Posterior vena cava (tissue), 2 donors: ENCODE measurements at places on chromosomes 16 and 17. TPM values are rescaled to one million over a fixed set of nuclear protein-coding genes. Genes with fewer than 3 reads are reported as not detected.

GRCh38 chr17:17975436-17975835 is 2.8 kb downstream of the DRC3 start:
- peak; percentile 17 for DNase-seq

- DNase-seq = no peak
These were observed 345 bp downstream of the EMC8 start for GRCh38 chr16:85798901-85799496.

DNA sequence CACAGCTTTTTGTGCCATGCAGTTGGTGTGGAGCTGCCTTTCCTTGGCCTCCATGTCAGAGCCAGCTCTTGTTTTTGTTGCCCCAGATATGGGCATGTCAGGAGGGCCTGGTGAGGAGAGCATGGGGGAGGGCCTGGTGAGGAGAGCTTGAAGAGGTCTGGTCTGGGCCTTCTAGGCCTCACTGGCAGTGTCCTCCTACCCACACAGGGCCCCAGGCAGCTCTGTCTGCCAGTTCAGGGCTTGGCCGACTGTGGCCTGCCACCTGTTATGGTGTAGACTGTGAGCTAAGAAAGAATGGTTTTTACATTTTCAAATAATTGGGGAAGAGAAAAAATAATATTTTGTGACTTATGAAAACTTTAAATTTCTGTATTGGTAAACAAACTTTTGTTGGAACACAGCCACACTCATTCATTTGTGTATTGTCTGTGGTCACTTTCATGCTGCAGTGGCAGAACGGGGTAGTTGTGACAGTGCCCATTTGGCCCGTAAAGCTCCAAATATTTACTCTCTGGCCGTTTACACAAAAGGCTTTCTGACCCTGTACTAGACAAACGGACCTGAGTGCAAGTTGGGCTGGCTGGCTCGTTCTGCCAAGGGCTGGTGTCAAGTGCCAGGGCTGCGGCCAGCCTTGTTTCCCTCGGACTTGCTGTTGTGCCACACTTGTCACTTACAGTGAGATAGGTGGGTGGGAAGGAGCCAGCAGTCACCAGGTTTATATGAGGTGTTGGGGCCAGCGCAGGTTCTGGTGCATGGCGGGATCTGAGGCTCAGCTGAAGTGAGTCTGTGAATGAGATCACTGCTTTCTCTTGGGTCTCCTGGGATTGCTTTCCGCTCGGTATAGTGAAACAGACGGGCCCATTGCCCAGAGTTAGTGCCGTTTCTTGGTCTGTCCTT is 18.2 kb downstream of the PGS1 start:
- no peak for DNase-seq

DNA sequence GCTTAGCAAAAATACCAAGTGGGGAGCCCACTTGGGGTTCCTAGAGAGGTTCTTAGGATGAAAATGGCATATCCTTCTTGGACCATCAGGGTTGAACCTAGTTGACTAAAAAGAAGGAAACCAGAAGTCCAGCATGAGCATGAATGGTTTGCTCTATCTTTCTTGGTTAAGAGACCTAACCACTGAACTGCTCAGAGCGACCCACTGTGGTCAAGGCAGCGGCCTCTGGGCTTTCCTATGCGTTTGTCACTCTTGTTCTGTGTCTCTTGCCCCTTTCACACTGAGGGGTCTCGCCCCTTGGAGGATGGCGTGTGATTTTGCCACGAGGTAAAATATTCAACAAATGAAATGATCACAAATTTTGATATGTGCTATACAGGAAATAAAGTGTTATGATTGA is 526 bp upstream of the BORCS6 start:
- no peak for DNase-seq

- no peak for DNase-seq
These were observed 2.3 kb downstream of the PAFAH1B1 start for GRCh38 chr17:2595716-2596115.

- DNase-seq = no peak
These were observed 3.4 kb upstream of the HP start for GRCh38 chr16:72050769-72051464.

- no peak for DNase-seq
These were observed 9.0 kb upstream of the AMZ2 start for GRCh38 chr17:68238871-68239253.

GRCh38 chr16:31350275-31351005 is 4.5 kb upstream of the ITGAX start:
- no peak for DNase-seq

DNA sequence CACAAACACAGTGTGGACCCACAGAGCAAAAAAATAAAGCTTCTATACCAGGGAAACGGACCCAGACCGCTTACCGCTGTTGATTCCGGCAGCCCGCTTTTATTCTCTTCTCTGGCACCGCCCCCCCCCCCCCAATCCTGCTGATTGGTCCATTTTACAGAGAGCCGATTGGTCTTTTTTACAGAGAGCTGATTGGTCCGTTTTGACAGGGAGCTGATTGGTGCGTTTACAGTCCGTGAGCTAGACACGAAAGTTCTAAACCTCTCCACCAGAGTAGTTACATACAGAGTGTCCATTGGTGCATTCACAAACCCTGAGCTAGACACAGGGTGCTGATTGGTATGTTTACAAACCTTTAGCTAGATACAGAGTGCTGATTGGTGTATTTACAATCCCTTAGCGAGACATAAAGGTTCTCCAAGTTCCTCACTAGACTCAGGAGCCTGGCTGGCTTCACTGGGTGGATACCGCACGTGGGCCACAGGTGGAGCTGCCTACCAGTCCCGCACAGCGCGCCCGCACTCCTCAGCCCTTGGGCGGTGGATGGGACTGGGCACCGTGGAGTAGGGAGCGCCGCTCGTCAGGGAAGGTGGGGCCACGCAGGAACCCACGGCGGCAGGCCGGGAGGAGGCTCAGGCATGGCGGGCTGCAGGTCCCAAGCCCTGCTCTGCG is 92.4 kb downstream of the HAPSTR1 start:
- DNase-seq = no peak

- DNase-seq = no peak
These were observed 34.8 kb downstream of the MED13 start for GRCh38 chr17:62030264-62030663.

DNA sequence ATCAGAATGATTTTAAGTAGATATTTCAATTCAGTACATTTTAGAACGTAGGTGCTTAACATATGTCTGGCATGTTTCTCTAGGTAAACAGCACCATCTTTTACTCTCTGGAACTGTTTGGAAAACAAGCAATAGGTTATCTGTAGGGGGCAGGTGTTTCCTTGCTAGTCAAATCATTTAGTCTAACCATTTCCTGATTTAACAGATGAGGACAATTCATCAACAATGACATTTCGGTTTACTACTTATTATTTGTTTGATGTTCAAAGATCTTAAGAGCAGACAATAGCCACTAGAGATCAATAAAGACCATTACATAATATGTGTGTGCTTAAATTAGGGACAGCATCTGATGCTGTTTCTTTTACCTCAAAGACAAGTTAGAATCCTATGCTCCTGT is 173.1 kb downstream of the CEP112 start:
- no peak for DNase-seq

DNA sequence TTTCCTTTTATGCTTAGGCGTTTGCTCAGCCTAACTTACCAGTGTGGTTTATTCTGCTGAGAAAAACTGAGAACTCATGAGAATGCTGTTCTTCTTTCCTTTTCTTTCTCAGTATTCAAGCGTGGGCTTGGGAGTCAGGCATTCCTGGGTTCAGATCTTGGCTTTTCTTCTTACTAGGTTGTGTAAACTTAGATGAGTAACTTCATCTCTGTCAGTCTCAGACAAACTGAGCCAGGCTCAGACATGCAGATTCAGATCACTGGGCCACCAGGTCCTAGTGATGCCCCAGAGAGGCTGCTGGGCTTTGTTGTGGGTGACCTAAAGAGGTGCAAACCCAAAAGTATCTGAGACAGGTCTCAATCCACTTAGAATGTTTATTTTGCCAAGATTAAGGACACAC is 95.8 kb upstream of the MPHOSPH6 start:
- no peak for DNase-seq

- DNase-seq = no peak
These were observed 43.2 kb upstream of the FA2H start for GRCh38 chr16:74817851-74818250.

- no peak for DNase-seq
These were observed 29.7 kb downstream of the FAM222B start for GRCh38 chr17:28812748-28813377.

- no peak for DNase-seq
These were observed 65.2 kb downstream of the CYTH1 start for GRCh38 chr17:78716814-78717393.

DNA sequence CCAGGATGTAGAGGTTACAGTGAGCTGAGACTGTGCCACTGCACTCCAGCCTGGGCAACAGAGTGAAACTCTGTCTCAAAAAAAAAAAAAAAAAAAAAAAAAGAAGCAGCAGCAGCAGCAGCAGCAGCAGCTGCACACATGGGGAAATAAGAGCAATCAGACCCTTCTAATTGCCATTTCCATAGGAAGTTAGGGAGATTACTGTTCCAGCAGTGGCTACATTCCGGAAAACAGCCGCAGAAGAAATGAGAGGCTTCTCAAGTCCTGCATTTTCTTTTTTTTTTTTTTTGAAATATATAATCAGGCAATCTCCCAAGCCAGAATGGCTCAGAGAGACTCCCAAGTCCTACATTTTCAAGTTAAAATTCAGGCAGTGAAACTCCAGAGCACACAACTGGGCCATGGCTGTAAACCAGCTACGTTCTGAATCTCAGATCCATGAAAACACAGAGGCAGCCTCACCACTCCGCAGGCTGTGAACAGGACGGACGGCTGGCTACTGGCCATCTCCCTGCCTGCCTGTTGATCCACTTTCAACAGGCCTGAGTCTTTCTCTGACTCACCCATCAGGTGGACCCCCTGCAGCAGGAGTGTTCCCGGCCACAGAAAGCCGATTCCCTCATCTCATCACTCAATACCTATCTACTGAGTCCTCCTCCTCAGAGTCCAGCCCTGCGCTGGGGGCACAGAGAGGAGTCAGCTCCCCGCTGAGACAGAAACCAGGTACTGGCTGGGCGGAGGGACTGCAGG is 15.0 kb downstream of the TRPV1 start:
- DNase-seq = no peak

- peak; percentile 43 for DNase-seq
These were observed 111.1 kb downstream of the GAS7 start for GRCh38 chr17:10087355-10087754.

DNA sequence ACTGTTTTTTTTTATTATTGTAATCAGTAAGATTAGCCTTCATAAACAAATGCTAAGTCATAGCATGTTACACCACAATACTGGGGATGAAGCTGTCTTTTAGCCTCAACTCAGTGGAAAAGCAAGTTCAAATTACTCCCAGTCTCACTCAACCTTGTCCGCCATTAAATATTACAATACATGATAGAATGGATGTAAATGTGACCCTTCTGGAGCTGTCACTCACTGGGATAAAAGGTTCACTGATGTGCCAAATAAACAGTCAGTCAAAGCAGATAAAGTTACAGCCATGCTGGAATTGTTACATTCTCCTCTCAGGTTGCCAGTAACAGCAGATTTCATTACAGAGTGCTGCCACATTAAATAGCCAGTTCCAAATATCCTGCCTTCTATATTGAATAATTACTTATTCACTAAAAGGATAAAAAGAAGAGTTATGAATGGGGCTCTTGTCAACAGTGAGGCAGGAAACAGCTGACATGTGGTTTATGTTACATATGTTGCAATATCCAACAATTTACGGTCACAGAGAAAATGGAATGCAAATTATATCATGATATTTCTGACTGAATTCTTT is 53.4 kb downstream of the BRIP1 start:
- DNase-seq = no peak

GRCh38 chr16:1282324-1282973 is 26.6 kb downstream of the TPSD1 start:
- no peak for DNase-seq

DNA sequence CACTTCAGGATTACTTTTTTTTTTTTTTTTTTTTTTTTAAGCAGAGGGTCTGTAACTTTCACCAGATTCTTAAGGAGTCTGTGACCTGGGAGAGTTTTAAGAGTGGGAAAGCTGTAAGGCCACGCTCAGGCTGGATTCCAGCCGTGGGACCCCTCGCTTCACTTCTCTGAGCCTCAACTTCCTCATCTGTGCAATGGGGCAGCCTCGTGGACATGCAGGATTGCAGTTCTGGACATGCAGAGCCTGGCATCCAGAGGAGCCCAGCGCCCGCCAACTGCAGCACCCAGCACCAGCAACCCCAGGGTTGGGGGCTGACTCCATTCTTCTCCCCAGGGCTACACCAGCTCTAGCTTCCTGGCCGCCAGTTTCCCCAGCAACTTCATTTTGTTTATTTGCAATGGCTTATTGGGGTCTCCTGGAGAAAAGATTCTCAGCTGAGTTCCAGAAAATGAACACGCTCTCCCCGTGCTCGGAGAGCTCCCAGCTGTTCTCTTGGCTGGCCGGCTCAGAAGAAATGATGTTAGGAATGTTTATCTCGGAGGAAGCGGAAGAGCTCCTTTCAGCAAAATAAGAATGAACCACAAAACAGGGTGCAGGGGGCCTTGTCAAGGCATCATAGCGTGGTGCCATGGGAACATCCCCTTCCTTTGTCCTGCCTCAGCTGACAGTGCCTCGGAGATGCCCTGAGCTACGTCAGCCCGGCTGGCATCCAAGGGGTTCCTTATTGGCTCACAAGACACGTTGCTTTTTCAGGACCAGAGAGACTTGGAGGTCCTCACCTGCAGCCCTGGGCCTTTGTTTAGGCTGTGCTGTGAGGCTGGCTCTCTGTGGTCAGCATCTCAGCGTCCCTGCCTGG is 22.9 kb upstream of the ZCCHC14 start:
- no peak for DNase-seq

GRCh38 chr16:16063683-16064082 is 114.3 kb downstream of the ABCC1 start:
- DNase-seq = no peak

DNA sequence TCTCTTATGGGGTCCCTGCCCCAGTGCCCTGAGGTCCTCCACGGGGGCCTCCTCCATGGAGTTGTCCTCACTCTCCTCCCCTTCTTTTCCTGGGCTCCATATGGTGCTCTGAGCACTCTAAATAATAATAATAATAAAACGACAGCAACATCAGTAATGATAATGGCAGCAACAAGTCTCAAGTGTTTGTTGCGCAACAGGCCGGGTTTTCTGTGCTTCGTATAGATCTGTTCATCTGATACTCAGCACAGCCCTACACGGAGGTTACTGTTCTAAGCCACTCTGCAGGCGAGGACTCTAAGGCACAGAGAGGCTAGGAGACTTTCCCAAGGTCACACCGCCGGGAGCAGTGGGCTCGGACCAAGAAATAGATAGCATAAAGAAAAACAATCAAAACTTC is 13.7 kb downstream of the CIBAR2 start:
- no peak for DNase-seq

GRCh38 chr16:3812469-3813172 is 67.9 kb downstream of the CREBBP start:
- DNase-seq = no peak

RPL23 gene
- 1,179 TPM for total RNA-seq

CCL4 gene
- total RNA-seq = 2.6 TPM

TEX14 gene
- total RNA-seq = 0.14 TPM

GALR2 gene
- not detected for total RNA-seq

CHD9NB gene
- total RNA-seq = 1.0 TPM

KRTAP1-5 gene
- total RNA-seq = not detected

CCT6B gene
- total RNA-seq = 2.4 TPM

PLSCR3 gene
- 31.8 TPM for total RNA-seq

DBNDD1 gene
- total RNA-seq = 2.7 TPM

NKD1 gene
- 25.7 TPM for total RNA-seq

TENT4B gene
- 13.4 TPM for total RNA-seq

HYDIN gene
- 3.5 TPM for total RNA-seq

PHOSPHO1 gene
- 0.62 TPM for total RNA-seq
